ENCODE measurements at places on chromosomes 7 and 10.
A peak's percentile ranks its signal among the peaks of the same experiment; 100 is the strongest.

- DNase-seq, result no peak
Observed at GRCh38 chr10:13284050-13284449, 15.8 kb downstream of the PHYH start.

GRCh38 chr10:11148142-11149028, 130.7 kb downstream of the CELF2 start:
- DNase-seq, result no peak

GRCh38 chr7:34086064-34086463, 180.7 kb downstream of the BMPER start:
- no peak for DNase-seq

GRCh38 chr10:67385089-67385488, 310.9 kb downstream of the CTNNA3 start:
- DNase-seq, result no peak

GRCh38 chr10:28468707-28469483, 64.0 kb upstream of the WAC start:
- DNase-seq, result no peak

- no peak for DNase-seq
Observed at GRCh38 chr7:69367780-69368179, 230.5 kb upstream of the AUTS2 start.

DNA sequence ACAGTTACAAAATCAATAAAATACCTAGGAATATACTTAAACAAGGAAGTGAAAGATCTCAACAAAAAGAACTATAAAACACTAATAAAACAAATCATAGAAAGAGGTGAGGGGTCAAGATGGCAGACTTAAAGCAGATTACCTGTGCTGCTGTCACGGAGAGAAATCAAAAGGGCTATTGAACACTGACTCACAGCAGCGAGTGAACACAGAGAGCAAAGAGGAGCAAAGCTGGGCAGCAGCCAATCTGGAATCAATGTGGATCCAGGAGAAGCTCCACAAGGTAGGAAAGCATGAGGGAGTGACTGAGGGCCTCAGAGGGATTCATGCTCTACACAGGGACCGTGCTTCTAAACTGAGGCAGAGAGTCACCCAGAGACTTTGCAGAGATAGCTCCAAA, 562.0 kb upstream of the SEMA3D start:
- DNase-seq, result no peak

DNA sequence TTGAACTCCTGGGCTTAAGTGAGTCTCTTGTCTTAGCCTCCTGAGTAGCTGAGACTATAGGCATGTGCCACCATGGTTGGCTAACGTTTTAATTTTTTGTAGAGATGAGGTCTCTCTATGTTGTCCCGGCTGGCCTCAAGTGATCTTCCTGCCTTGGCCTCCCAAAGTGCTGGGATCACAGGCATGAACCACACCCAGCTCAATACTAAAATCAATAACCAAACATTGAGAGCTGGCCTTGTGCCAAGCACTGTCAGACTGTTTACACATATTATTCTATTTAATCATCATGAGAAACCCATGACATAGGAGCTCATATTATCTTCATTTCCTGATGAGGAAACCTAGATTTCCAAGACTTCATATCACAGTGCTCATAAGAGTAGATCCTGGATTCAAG, 251.2 kb downstream of the BAMBI start:
- DNase-seq, result no peak

GRCh38 chr7:71535616-71536015, 403.7 kb downstream of the GALNT17 start:
- no peak for DNase-seq

DNA sequence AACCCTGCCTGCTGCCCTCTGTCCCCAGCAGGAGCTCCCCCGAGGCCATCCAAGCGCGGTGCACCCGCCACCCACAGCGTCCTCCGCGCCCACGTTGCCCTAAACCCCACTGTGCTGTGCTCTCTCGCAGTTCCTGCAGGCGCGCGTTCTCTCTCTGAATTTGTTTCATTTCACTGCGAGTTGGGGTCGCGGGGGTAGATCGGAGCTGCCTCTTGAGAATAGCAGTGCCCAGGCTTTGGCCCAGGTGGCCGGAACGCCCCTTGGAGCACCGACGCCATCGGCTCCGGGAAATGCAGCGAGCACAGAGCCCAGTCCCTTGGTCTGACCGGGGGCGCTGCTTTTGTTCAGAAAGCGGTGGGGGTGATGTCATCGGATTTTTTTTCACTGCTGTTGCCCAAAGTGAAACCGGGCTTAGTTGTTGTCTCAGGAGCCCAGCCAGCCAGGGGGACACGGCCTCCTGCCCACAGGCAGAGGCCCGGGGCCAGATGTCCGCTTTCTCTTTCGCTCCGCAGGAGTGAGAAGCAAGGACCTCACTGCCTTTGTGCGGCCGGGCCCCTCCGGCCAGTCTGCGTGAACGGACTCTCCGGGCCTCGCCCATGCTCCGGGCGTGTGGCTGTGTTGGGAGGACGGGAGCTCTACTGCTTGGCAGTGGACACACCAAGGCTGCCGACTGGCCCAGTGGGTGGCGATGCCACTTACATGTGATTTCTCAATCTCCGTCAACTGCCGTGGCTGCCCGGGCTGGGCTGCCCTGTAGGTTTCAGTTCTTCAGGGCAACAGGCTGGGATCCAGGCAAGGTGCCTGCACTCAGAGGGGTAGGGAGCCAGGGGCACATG, 43.1 kb downstream of the FOXK1 start:
- peak; percentile 66 for DNase-seq

- DNase-seq, result no peak
Observed at GRCh38 chr7:78530351-78530750, 731.8 kb downstream of the PHTF2 start.

DNA sequence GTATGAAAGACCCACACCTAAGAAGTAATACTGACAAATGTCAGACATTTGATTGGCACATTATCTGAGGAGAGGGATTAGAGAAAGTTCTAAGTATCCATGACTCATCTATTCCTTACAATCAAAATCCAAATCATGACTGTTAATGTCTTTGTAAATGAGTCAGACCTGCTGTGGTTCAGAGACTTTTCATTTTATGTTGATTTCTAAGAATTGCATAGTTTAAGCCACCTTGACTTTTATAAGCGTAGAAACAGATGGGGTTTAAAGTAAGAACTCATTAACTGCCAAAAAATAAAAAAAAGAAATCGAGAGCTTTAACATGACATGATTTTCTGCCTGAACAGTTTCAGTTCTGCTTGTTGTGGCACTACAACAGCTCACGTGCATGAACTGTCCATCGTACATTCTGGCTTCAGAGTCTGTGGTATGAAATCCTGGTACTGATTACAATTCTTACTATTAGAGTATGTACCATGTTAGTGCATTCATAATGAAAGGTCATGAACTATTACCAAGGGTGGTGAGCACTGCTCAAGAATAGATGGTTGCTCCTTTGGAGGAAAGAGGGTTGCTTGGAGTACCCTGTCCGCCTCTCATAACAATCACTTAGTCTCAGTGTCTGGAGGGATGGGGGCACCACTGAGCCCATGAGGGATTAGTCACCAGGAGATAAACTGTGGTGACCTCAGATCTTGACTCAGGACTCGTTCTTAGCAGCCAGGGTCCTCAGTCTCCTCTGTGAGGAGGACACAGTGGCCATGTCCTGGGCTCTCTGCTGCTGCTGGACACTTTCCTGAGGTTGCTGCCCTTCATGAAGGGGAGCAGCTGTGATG, 42.2 kb downstream of the ACSM6 start:
- no peak for DNase-seq

- no peak for DNase-seq
Observed at GRCh38 chr10:17229717-17229966, 1.6 kb downstream of the VIM start.

GRCh38 chr7:95472581-95473161, 13.1 kb upstream of the ASB4 start:
- DNase-seq, result no peak

GRCh38 chr7:101826081-101826835, 8.8 kb downstream of the CUX1 start:
- DNase-seq, result no peak

DNA sequence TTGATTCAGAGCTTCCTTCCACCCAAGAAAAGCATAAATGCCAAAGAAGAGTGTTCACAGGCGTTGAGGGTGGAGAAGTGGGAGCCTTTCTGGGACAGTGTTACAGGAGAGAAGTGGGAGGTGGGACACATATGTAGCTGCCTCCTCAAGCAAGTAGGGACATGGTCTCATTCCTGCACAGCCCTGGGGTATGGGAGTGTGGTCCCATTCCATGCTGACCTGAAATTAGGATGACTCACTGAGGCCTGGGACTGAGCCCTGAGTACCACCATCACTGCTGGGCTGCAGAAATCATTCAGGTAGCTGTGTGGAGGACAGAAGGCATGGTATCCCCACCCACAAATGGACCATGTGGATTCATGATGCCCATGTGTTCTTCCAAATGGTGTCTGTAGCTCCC, 17.4 kb upstream of the SFTPA1 start:
- no peak for DNase-seq

DNA sequence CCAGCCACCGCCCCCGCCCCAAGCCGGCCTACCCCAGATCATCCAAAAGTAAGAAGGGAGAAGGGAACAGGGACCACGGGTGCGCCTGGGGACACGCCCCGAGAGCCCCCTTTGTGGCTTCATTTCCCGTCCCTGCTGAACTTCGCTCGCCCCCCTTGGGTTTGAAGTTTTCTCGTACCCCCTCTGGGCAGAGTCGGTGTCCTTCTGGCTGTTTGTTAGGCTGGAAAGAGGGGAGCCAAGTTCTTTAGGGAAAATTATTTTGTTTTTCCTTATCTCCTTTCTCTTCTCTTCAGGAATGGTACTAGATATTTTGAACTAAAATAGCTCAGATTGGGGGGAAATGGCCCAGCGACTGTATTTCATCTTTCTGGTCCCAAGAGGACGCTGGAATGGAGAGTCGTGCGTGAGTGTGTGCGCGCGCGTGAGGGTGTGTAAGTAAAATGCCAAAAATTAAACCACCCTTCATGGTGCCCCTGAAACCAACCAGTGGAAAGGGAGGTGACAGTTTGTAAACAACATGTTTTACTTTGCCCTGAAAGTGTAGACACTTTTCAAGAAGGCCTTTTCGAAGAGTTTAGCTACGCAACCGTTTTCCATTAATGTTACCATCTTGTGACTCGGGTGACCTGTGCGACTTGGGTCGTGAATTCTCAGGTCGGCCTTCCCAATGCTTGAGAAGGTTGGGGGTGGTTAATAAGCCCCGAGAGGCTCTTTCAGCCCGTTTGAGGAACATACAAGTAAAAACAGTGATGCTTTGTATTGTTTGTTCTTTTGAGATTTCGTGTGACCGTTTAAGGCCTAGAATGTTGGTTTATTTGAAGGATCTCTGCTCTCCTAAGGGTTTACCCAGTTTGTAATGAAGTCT, 694 bp downstream of the RBM20 start:
- no peak for DNase-seq

GRCh38 chr7:95811846-95812445, 39.6 kb downstream of the DYNC1I1 start:
- no peak for DNase-seq

GRCh38 chr7:108351729-108352131, 104.5 kb downstream of the NRCAM start:
- DNase-seq, result no peak

GRCh38 chr10:91194497-91195179, 25.8 kb upstream of the PCGF5 start:
- peak; percentile 6 for DNase-seq

DNA sequence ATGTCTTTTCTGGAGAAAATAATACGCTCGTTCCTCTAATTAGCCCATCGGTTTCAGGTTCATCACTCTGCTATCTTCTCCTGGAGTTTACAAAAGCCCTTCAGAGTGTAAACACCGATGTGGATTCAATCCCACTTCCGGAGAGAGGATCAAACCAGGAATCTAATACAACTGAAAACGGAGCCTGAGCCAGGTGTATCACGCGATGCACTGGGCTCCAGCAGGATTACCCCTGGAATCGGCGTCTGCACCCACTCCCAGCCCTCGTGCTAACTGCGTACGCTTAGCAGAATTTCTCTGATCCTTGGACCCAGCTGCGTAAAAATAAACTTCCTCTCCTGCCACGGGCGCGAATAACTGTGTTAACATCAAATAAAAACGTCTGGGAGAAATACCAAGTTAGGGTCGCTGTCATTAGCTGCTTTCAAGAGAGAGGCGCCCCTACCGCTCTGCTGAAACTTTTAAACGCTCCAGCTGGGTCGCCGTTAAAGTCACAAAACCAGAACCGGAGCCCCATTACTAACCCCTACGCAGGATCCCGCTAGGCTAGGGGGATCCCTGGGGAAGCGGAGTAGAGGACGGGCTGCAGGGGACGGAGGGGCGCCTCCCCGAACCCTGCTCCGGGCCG, 502 bp downstream of the ZNF3 start:
- DNase-seq, result no peak

DNA sequence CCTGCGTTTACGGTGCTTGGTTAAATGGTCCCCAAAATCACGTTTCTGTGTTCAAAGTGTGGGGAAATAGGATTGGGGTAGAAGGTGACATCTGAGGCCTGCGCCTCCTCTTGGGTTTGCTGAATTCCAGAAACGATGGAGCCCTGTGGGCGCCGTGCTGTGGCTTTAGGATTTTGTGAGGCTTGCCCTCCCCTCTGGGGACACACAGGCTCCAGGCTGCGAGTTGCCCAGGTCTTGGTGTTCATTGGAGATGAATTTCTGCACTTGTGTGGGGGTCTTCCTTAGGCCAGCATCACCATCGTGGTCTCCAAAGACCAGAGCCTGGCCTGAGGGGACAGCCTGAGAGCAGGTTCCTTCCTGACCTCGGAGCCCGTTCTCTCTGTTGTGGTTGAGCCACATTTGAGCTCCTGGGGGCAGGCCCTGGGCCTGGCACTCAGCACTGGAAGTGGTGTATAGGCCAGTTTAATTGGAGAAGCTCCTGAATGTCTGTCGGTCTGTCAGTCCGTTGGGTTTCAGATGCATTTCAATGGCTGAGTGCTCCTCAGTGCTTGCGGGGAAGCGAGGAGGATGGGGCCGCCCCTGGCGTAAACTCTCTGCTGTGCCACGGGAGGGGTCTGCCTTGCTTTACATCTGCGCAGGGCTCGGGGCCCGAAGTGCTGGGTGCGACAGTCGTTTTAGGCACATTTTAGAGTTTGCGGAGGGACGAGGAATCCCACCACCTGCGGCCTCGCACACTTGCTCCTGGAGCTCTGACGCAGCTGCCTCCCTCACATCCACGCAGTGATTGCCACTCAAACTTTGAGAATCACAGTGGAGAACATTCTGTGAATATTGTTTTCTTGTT, 71.7 kb downstream of the DNAJB6 start:
- no peak for DNase-seq

DNA sequence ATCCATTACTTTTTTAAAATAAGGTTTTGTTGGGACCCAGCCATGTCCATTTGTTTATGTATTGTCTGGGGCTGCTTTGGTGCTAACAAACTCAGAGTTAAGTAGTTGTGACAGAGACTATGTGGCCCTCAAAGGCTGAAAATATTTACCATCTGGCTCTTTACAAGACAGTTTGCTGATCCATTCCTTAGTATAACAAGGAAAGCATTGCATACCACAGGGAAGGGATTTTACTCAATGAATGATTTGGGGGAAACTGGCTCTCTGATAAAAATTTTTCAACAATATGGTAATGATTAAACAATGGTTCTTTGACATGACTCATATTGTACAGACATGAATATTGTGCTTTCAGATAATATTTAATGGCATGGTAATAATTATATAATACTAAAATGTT, 738.1 kb downstream of the KCNMA1 start:
- DNase-seq, result no peak
